ENCODE measurements at places on chromosomes 12 and 14.

DNA sequence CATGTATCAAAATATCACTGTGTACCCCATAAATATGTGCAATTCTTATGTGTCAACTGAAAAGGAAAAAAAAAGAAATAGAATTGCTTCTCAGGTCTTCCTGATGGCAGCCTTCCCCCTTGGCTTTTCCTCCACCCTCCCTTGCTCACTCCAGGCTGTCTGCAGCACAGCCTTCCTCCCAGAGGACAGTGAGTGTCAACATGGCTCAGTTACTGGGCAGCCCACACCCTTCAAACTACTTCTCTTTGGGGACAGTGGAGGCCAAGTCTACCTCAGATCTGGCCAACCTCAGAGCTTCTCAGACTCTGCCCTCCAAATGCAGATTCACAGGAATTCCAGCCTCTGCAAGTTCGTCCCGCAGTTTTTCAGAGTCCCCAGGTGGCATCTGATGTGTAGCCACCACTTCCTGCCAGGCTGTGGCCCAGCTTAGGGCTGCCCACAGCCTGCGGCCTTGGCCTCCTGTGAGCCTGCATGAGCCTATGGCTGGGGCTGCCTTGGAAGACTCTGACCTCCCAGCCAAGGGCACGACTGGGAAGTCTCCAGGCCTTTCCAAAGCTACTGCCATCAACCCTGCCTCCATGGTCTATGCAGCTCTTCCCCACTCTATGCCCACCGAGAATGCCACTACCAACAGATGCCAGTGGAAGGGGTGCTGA lies 148.0 kb upstream of the PWP1 start:
- DNase-seq: no peak

GRCh38 chr12:80553316-80553715 lies 109.3 kb downstream of the PTPRQ start:
- DNase-seq: no peak

- DNase-seq: no peak
Observed at GRCh38 chr12:52774629-52775250, 2.4 kb downstream of the KRT76 start.

GRCh38 chr12:124352839-124353238 lies 57.9 kb downstream of the RFLNA start:
- no peak for DNase-seq

DNA sequence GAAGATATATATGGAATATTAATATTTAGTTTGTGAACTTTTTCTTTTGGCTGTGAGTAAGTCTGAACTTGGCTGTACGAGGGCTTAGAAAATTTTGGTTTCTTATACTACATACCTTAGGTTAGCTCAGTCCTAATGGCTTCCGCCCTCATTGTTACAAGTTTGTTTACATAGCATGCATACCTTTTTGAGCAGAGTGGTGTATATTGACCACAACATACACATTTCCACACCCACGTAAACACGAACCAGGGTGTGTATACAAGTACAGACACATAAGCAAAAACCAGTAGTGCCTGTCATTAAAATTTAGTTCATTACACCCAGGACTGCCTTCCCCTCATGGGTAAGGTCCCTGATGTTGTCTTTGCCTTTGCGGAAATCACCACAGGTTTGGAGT lies 230.2 kb upstream of the RGS6 start:
- no peak for DNase-seq

DNA sequence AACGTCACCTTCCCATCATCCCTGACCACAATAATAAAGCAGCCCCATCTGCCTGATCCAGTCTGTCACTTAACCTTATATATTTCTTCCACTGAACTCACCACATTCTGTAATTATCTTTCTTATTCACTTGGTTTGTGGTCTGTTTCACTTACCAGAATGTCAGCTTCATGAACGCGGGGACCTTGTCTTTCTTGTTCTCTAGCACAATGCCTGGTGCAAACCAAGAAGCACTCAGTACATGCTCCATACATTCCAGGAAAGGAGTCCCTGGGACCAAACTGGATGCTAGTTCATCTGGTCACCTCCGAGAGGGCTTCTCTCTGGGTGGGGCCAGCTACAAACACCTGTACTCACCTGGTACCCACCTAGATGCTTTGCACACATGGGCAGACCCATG lies 17.4 kb upstream of the ANKRD33 start:
- no peak for DNase-seq

DNA sequence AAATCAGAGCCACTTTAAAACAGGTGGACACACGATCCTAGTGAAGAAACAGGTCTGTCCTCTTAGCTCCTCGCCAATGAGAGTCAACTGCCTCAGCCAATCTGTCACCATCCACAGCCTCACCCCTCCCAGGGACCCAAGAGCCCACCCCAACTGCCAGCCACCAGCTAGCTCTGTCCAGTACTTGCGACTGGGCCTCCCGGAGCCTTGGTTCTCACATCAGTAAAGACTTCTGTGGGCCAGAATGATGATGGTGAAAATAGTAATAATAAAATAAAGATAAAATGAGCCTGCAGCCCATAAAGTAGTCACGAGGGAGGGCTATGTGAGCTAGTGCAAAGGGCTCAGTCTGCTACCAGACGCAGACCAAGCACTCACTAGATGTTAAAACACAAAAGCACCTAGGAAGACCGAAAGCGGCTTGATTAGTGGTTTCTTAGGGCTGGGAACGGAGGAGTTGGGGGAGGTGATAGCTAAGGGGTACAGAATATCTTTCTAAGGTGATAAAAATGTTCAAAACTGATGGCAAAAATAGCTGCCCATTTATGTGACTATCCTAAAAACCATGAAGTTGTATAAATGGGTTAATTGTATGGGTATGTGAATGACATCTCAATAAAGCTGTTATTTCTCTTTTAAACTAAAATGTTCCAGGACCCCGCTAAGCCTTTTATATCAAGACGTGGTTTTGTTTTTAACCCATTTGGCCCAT lies 39.8 kb downstream of the ACTN1 start:
- DNase-seq: no peak

- DNase-seq: no peak
Observed at GRCh38 chr14:102505000-102505619, 4.5 kb downstream of the ANKRD9 start.

- no peak for DNase-seq
Observed at GRCh38 chr14:60573943-60574495, 65.1 kb downstream of the SIX6 start.

- peak; percentile 25 for DNase-seq
Observed at GRCh38 chr14:65179918-65180724, 77.8 kb upstream of the MAX start.

GRCh38 chr12:64680235-64680634 lies 69.9 kb downstream of the RASSF3 start:
- no peak for DNase-seq

GRCh38 chr12:44972746-44973421 lies 78.0 kb downstream of the DBX2 start:
- no peak for DNase-seq

GRCh38 chr12:125140279-125141209 lies 75.3 kb downstream of the AACS start:
- no peak for DNase-seq

- DNase-seq: no peak
Observed at GRCh38 chr12:98592825-98593322, 612 bp upstream of the SLC25A3 start.

- no peak for DNase-seq
Observed at GRCh38 chr14:67133595-67134441, 55.4 kb upstream of the GARIN2 start.

DNA sequence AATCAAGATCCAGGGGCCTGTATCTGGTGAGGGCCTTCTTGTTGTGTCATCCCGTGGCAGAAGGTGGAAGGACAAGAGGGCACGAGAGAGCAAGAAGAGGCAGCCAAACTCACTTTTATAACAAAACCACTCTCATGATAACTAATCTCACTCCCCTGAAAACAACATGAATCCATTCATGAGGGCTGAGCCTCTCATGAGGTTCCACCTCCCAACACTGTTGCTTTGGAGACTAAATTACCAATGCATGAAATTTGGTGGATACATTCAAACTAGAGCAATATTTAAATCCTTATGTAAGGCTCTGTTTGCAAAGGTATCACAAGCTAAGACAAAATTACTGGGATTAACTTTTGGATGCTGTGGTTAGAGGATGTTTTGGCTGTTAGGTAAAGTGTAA lies 470.1 kb upstream of the NOVA1 start:
- no peak for DNase-seq

Data from CD4-positive, alpha-beta T cell treated with Interleukin-6 for 4 hours (primary cell).